GM12878 (cell line): ENCODE measurements at places on chromosomes 5 and 9. TPM values are rescaled to one million over a fixed set of nuclear protein-coding genes. Genes with fewer than 3 reads are reported as not detected.

GRCh38 chr5:96651948-96652753 lies 10.0 kb upstream of the CAST start:
- no peaks in the 10 kb centered on the region for H3K36me3 ChIP-seq
- H3K4me1 ChIP-seq, result peaks cover 8% of the 10 kb centered on the region; the same call in 1 of the 2 replicates
- no peak for DNase-seq
- no peak overlapping the region for H3K4me3 ChIP-seq
- H3K27ac ChIP-seq, result no peak overlapping the region

DMRT2 gene
- total RNA-seq, result 0.82 and 1.0 TPM in 2 replicates

DNA sequence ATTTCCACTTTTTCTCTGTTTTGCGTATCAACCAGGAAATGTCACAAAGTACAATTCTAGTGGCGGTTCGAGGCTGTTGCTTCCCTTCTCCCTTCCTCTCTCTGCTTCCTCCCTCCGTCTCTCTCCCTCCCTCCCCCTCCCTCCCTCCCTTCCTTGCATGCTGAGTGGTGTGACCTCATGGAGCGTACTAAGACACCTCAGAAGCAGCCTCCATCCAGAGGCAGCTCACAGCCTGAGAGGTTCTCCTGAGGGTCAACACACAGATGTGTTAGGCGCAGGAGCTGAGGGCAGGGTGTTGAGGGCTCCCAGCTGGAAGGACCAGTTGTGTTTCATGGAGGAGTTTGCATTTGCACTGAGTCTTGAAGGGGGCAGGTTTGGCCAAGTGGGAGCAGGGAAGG lies 57.7 kb downstream of the COL5A1 start:
- H3K27ac ChIP-seq, result no peak overlapping the region
- no peaks in the 10 kb centered on the region for H3K27me3 ChIP-seq
- H3K36me3 ChIP-seq, result no peaks in the 10 kb centered on the region
- no peak overlapping the region for H3K4me3 ChIP-seq
- no peaks in the 10 kb centered on the region for H3K4me1 ChIP-seq

- H3K4me3 ChIP-seq, result no peak overlapping the region
- H3K4me1 ChIP-seq, result no peaks in the 10 kb centered on the region
Observed at GRCh38 chr5:142576303-142576702, 109.6 kb downstream of the FGF1 start.

DNA sequence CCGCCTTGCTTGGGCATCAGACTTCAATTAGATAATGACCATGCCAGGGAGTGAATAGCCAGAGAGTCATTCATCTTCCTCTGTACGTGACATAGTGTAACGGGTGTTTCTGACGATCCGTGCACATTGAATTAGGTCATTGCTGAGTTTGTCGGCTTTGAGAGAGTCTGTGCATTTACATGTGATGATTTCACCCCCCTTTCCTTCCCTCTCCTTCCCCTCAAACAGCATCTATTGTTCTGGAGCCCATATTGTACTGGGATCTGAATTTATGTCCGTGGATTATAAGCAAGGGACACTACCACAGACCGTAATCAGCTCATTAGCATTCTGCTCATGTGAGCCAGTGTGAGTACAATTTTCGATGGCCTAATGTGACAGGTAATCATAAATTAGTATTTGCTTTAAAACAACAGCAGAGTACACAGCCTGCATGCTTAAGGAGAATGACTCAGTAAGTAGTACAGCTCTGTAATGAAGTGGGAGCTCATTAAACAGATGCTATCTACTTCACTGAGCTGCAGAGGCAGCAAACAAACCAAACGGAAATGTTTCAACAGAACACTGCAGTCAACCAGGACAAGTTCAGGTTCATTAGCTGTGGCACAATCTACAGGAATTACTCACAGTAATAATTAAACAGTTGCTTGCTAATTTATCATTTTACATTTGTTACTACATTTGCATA lies 302.1 kb downstream of the CSNK1G3 start:
- no peak overlapping the region for H3K4me3 ChIP-seq
- H3K4me1 ChIP-seq, result no peaks in the 10 kb centered on the region
- no peaks in the 10 kb centered on the region for H3K27me3 ChIP-seq

- no peak for DNase-seq
- H3K27me3 ChIP-seq, result no peaks in the 10 kb centered on the region; the same call in 1 of the 2 replicates
- H3K4me3 ChIP-seq, result no peak overlapping the region
- no peaks in the 10 kb centered on the region for H3K36me3 ChIP-seq
Observed at GRCh38 chr5:93273176-93273575, 307.8 kb downstream of the NR2F1-AS1 start.

GRCh38 chr5:92941806-92942205 lies 639.2 kb downstream of the NR2F1-AS1 start:
- DNase-seq, result no peak
- H3K27ac ChIP-seq, result no peak overlapping the region
- no peak overlapping the region for H3K4me3 ChIP-seq
- no peaks in the 10 kb centered on the region for H3K4me1 ChIP-seq
- H3K27me3 ChIP-seq, result no peaks in the 10 kb centered on the region

DNA sequence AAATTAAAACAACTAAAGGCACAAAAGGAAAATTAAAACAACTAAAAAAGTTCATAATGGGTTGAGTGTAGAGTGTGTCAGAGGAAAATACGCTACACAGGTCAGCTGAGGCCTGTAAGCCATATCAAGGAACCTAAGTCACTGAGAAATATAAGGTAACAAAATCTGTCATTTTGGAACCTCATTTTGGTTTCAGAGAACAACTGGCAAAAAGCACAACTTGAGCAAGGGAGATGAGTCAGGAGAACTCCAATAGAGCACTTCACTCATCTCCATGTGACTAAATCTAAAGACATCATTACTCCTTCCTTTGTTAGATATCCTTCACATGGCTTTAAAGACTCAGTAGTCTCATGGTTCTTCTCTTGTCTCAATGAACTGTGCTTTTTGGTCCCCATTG lies 269.4 kb upstream of the POU5F2 start:
- H3K4me1 ChIP-seq, result no peaks in the 10 kb centered on the region
- H3K27ac ChIP-seq, result no peak overlapping the region
- no peak for DNase-seq
- H3K4me3 ChIP-seq, result no peak overlapping the region
- H3K27me3 ChIP-seq, result no peaks in the 10 kb centered on the region

DNA sequence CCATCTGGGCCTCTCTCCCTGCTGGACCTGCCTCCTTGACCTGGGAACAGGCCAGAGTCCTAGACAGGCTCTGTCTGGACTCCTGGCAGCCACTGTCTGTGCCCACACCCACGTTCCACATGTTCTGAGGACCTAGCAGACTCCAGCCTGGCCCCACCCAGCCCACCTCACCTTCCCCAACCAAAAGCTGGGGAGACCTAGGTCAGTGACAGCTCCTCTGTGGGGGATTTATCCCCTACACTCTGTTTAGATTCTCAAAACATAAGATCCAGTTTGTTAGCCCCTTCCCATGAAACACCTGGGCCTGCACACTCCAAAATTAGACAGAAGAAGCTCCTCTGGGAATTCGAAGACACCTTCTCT lies 59.8 kb upstream of the ADAMTS2 start:
- H3K4me3 ChIP-seq, result no peak overlapping the region
- no peaks in the 10 kb centered on the region for H3K36me3 ChIP-seq
- no peaks in the 10 kb centered on the region for H3K4me1 ChIP-seq
- no peak overlapping the region for H3K27ac ChIP-seq

DNA sequence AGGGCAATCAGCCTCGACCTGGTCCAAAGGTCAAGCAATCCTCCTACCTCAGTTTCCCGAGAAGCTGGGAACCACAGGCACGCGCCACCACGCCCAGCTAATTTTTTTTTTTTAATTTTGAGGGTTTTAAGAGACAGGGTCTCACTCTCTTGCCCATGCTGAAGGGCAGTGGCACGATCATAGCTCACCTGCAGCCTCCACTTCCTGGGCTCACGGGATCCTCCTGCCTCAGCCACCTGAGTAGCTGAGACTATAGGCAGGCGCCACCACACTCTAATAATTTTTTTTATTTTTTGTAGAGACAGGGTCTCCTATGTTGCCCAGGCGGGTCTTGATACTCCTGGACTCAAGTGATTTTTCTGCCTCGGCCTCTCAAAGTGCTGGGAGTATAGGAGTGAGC lies 1.6 kb downstream of the UIMC1 start:
- no peaks in the 10 kb centered on the region for H3K36me3 ChIP-seq
- H3K27ac ChIP-seq, result no peak overlapping the region
- no peaks in the 10 kb centered on the region for H3K27me3 ChIP-seq
- no peak for DNase-seq
- peaks cover 4% of the 10 kb centered on the region for H3K4me1 ChIP-seq

DNA sequence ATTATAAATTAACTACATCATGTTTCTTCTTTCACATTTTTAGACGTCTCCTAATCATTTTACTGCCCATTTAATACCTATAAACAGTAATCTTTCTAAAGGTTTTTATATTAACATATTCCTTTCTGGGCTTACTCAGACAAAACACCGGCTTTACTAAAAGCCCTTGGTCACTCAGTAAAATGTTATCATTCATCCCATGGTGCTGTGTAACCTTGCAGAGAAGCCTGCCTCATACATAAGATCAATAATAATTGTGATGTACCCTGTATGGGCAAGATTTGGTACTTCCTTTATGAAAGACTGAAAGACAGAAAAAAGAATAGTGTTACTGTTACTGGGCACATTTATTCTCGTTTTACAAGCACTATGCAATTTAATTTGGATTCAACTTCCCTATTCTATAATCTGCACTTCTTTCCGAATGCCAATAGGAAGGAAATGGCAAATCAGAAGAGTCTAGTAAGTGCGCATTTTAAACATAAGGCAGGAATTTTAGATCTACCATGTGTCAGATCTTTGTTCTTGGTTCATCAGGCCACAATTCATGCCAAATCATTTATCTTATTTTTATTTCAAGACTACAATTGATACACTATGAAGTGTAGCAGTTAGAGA lies 522.2 kb downstream of the CSNK1G3 start:
- H3K4me3 ChIP-seq, result no peak overlapping the region
- DNase-seq, result no peak
- H3K27me3 ChIP-seq, result no peaks in the 10 kb centered on the region
- peaks cover 22% of the 10 kb centered on the region for H3K4me1 ChIP-seq
- peak overlapping the region; percentile 53; the same call in 1 of the 2 replicates for H3K27ac ChIP-seq

- no peak overlapping the region for H3K27ac ChIP-seq
- H3K4me1 ChIP-seq, result no peaks in the 10 kb centered on the region
- no peak for DNase-seq
- H3K4me3 ChIP-seq, result no peak overlapping the region
Observed at GRCh38 chr5:117954331-117954730, 1034.0 kb downstream of the DTWD2 start.

GRCh38 chr5:127891942-127892341 lies 188.8 kb downstream of the CCDC192 start:
- no peaks in the 10 kb centered on the region for H3K27me3 ChIP-seq
- H3K27ac ChIP-seq, result no peak overlapping the region
- H3K36me3 ChIP-seq, result no peaks in the 10 kb centered on the region
- H3K4me3 ChIP-seq, result no peak overlapping the region
- no peaks in the 10 kb centered on the region for H3K4me1 ChIP-seq
- no peak for DNase-seq

DNA sequence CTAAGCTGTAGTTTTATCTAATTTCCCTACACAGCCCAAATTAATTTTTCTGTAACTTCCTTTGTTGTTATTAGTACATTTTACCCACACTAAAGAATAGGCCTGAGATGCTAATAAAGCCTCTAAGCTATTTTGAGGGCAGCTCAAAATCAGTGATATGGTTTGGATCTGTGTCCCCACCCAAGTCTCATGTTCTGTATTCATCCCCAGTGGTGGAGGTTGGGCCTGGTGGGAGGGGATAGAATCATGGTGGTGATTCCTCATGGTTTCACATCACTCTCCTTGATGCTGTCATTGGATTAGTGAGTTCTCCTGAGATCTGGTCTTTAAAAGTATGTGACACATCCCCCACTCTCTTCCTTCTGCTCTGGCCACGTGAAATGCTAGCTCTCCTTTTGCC lies 27.3 kb downstream of the LURAP1L start:
- H3K36me3 ChIP-seq, result no peaks in the 10 kb centered on the region
- H3K27me3 ChIP-seq, result no peaks in the 10 kb centered on the region
- DNase-seq, result no peak
- H3K4me3 ChIP-seq, result no peak overlapping the region

DNA sequence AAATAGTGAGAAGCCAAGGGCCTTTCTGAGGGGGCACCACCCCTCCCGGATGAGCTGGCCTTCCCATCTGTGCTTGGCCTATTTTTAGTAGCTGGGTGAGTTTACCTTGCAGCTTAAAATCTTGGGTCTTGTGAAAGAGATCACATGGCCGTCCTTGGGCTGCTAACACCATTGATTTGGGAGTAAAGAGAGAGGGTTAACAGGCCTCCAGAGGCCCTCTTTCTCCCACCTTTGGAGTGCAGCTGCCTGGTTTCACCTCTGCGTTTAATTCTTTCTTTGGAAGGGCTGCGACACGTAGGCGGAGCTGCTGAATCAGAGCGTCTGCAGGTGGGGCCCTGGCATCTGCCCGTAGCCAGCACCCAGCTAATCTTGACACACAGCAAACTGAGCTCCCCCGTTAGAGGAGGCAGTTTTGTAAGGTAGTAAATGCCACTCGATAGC lies 12.8 kb downstream of the OLFM1 start:
- H3K4me3 ChIP-seq, result no peak overlapping the region
- no peak for DNase-seq
- no peaks in the 10 kb centered on the region; the same call in none of the 2 replicates for H3K27me3 ChIP-seq
- H3K36me3 ChIP-seq, result no peaks in the 10 kb centered on the region
- H3K27ac ChIP-seq, result no peak overlapping the region

PCDHA11 gene
- 0.05 TPM in 1 of 2 replicates, not detected in the other for total RNA-seq

GRCh38 chr9:137691646-137692351 lies 73.0 kb downstream of the EHMT1 start:
- H3K27me3 ChIP-seq, result no peaks in the 10 kb centered on the region
- DNase-seq, result no peak
- no peak overlapping the region for H3K4me3 ChIP-seq
- H3K4me1 ChIP-seq, result peaks cover 7% of the 10 kb centered on the region
- H3K27ac ChIP-seq, result peak overlapping the region; percentile 27

- no peaks in the 10 kb centered on the region for H3K36me3 ChIP-seq
- DNase-seq, result no peak
- no peaks in the 10 kb centered on the region for H3K27me3 ChIP-seq
- H3K4me3 ChIP-seq, result no peak overlapping the region
- no peak overlapping the region for H3K27ac ChIP-seq
Observed at GRCh38 chr5:164336906-164337305, 831.5 kb downstream of the MAT2B start.

DNA sequence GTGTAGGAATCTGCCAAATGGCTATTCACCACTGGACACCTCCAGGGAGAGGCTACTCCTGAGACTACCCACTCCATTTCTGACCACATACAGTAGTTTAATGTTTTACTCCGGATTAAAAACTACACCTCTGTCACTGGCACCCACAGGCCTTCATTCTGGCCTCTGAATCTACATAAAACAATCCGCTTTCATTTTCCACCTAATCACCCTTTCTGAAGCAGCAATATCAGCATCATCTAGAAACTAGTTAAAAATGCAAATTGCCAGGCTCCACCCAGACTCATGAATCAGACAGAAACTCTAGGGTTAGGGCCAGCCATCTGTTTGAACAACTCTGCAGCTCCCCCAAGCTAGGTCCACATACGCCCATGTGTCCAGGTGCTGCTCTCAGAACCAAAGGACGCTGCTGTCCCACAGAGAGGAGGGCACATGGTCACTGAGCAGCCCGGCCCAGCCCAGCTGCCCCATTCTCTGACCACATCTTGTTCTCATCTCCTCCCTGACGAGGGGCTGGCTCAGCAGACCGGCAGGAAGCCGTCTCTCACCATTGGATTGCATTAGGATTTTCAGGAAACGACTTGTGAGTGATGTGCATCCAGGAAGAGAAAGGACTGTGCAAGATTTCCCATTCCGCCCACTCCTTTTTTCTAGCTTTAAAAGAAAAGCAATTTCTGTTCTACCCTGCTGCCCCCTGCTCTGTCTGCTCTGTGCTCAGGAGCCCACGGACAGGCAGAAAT lies 34.7 kb downstream of the ADAM19 start:
- H3K36me3 ChIP-seq, result peaks cover 9% of the 10 kb centered on the region
- peaks cover 49% of the 10 kb centered on the region for H3K4me1 ChIP-seq
- H3K27me3 ChIP-seq, result no peaks in the 10 kb centered on the region
- DNase-seq, result peak; percentile 87
- H3K27ac ChIP-seq, result peak overlapping the region; percentile 92
- H3K4me3 ChIP-seq, result peak overlapping the region; percentile 56
